ENCODE measurements at places on chromosomes 7 and 10.

DNA sequence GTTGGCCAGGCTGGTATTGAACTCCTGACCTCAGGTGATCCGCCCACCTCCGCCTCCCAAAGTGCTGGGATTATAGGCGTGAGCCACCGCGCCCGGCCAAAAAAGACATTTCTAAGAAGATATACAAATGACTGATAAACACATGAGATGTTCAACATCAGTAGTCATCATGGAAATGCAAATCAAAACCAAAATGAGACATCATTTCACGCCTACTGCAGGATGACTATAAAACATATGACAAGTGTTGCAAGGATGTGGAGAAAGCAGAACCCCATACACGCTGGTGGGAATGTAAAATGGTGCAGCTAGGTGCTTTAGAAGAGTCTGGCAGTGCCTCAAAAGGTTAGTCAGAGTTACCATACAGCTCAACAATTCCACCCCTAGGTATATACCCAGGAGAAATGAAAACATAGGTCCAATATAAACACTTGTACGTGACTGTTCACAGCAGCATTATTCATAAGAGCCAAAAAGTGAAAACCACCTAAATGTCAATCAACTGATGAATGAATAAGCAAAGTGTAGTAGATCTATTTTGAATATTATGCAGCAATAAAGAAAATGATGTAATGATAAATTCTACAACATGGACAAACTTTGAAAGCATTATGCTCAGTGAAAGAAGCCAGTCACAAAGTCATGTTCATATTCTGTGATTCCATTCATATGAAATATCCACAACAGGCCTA is 24.5 kb downstream of the TMEM209 start:
- DNase-seq, result no peak

DNA sequence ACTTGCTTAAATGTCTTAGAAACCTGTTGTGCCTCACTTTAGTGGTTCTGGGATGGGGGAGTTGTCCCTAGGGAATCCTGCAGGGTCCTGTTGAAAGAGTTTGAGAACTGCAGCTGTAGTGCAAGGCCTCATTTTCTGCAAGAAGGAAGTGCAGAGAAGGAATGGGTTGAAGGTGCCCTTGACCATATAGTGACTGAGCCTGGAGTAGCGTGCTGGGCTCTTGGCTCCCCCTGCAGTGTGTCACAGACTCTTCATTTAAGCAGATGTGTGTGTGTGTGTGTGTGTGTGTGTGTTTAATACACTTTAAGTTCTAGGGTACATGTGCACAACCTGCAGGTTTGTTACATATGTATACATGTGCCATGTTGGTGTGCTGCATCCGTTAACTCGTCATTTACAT is 92.2 kb downstream of the GRK5 start:
- DNase-seq, result no peak

DNA sequence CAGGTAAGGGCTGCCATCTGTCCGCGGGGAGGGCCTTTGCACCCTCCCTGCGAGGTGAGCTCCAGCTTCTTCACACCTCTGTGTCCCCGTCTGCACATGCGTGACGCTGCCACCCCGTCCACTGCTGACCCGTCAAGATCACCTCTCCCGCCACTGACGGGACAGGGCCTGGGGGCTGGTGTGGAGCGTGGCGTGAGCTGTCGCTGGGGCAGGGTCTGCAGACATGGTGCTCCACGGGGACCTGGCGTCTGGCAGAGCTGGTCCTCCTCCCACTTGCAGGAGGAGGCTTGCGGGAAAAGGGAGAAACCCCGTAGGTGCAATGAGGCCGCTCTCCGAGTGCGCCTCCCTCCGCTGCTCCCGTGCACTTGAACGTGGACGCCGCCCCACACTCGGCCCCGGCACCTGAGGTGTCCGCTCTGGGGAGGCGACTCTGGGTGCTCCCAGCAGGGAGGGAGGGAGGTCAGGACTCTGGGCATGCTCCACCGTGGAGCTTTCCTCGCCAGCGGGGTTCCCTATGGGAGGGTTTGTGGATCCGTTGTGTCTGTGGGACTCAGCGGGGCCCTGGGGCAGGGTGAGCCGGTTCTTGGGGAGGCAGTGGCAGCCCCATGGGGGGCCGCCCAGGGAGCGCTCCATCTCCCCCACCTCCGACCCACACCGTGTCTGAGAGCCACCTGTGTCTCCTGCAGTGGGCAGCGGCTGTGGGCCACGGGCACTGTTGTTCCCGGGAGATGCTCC is 17.6 kb upstream of the DPYSL4 start:
- no peak for DNase-seq

- DNase-seq, result peak; percentile 18
Measured at GRCh38 chr7:140625908-140626868, 14.4 kb downstream of the DENND2A start.

GRCh38 chr7:42930889-42931288 is 1.1 kb downstream of the PSMA2 start:
- DNase-seq, result no peak

DNA sequence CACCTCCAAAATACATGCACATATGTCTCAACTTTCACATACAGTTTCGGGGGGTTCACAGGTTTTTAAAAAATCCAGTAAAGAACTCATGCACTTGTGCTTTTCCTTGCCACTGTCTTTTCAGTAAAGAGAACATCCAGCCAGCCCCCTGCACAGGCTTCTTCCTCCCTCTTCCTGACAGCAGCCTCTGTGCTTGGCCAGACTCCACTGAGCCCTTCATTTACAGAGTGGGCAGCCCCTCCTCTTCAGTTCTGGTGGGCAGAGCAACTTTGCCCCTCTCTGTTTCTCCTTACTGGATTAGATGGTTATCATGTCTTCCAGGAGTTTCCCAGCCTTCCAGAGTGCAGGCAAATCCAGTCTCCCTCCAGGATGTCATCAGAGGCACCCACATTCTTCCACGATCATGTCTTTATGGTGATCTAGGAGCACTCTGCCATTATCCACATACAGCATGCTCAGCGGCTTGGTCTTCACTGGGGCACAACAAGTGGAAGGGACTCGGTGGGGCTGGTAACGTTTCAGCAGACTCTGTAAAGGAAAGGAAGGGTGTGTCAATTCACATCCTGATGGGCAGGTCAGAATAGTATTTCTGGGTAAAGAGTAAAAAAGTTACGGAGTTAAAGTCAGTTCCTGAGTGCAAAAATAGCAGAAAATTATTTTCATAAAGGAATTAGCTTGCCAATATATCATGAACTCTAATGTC is 8.8 kb downstream of the NODAL start:
- no peak for DNase-seq

GRCh38 chr10:13788711-13789447 is 202.1 kb downstream of the PRPF18 start:
- DNase-seq, result no peak

DNA sequence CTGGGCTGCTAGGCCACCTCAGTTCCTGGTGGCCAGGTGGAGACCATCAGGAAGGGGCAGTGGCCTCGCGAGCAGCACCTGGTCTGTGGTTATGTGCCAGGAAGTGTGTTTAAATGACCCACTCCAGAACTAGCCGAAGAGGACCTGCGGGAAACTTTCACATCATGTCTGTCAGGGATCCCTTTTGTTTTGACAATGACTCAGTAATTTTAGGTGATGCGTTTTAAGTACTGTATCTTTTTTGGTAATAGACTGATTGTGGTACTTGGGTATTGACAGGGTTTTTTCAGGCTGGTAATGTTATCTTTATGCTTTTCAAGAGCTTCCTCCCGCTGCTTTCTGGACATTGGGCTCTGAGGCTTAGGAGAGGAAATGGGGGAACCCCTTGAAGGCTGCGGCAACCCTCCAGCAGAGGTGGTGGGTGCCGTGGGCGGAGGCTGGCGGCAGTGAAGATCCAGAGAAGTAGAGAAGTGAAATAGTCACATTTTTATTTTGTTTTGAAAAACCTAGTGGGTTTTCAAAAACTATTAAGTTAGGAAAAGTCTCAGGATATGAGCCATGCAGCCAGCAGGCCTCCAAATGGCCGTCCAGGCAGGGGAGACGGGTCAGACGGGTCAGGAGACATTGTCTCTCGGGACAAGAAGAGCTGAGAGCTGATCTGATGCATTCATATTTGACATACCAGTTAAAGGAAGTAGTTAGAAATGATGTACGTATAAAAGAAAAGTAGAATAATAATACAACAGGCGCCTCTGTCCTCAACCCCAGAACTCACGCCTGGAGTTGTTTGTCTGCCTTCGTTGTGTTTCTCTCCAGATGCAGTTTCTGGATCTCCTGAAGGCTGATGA is 27.7 kb downstream of the PPP2R2D start:
- no peak for DNase-seq

DNA sequence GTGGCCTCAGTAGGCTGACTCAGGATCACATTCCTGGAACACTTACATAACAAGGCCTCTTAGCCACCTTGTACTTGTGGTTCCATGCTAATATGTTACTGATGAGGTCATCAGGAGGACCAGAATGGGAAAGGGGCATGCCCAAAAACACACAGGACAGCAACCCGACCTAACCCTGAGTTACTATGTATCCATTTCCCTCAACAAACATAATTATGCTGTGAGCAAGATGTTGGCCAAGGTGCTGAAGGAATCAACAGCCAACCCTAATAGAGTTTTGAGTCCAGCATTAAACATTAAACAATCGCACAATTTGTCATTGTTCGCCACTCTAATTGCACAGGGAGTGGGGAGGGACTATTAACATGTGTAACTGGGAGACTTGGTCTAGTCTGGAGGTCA is 129.4 kb downstream of the PLPP4 start:
- DNase-seq, result no peak

- DNase-seq, result no peak
Measured at GRCh38 chr10:110681023-110681681, 37.0 kb downstream of the RBM20 start.

DNA sequence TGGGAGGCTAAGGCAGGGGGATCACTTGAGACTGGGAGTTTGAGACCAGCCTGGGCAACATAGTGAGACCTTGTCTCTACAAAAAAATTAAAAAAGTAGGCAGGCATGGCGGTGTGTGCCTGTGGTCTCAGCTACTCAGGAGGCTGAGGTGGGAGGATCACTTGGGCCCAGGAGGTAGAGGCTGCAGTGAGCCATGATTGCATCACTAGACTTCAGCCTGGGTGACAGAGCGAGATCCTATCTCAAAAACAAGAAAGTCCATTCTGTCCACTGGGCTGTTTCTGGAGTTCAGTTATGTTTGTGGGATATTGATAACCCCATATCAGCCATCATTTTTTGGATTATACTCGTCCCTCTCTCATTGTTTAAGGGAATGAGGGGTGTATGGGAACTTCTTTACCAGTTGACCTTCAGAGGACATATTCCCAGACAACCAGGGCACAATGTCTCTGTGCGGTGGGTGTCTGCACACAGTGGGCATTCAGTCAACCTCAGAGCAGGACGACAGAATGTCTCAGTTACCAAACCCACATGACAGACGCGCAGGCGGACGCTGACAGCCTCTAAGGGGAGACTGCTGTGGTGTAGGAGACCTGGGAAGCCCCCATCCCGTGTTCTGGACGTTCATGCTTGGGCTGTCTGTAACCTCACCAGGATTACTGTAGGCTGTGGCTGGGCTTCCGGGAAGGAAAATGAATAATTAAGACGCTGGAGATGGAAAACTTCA is 69.4 kb downstream of the CARD11 start:
- DNase-seq, result no peak

DNA sequence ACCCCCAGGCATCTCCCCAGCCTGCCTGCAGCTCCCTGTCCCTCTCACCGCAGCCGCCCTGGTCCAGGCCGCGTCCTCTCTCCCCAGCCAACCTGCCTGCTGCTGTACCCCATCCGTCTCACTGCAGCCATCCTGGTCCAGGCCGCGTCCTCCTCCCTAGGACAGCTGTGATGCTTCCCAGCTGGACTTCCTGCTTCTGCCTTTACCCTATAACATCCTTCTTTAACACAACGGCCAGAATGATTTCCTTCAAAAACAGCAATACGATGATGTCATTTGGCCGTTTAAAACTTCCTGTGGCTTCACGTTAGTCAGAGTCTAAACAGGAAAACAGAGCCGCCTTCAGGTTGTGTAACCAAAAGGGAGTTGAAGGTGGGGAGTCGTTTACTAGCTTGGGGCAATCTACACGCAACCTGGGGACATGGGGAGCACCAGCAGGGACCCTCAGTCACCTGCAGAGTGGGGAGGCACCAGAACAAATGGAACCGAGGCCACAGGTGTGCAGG is 32.2 kb upstream of the ZFAND2A start:
- DNase-seq, result no peak

GRCh38 chr7:143447466-143447865 is 4.2 kb downstream of the TAS2R60 start:
- no peak for DNase-seq

DNA sequence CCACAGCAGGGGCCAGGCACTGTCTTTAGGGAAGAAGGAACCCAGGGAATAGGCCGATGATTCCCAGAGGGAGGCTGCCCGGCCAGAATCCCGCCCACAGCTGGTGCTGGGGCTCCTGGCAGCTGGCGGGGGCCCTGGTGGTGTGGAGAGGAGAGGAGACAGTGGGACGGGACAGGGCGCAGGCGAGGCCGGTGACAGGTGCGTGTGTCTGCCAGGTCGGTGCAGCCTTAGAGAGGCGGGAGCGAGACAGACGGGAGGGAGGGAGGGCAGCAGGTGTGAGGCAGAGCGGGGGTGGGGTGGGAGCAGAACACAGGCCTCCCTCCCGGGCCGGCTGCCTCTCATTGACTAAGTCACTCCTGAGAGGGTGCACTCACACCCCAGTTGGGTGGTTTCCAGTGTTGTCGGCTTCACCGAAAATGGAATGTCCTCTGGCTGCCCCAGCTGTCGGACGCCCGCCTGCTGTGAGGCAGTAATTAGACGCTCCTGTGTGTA is 55.2 kb downstream of the ELFN1 start:
- no peak for DNase-seq

- DNase-seq, result no peak
Measured at GRCh38 chr7:142746264-142746663, 3.0 kb upstream of the PRSS1 start.

DNA sequence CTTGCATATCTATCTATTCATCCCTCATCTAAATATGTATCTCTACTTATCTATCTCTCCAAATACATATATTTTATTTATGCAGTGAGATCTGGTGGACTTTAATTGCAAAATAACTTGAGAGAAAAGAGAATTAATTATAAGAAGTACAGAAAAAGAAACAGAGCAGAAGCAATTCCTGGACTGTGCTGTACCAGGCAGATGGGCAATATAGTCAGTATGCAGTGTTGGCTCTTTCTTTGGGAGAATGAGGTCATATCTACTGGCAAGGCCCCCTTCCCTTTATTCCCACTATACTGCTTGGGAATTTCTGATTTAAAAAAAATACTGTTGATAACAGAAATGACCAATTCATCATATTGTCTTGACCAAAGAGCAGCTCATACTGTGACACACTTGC is 49.0 kb upstream of the TOMM7 start:
- DNase-seq, result no peak

DNA sequence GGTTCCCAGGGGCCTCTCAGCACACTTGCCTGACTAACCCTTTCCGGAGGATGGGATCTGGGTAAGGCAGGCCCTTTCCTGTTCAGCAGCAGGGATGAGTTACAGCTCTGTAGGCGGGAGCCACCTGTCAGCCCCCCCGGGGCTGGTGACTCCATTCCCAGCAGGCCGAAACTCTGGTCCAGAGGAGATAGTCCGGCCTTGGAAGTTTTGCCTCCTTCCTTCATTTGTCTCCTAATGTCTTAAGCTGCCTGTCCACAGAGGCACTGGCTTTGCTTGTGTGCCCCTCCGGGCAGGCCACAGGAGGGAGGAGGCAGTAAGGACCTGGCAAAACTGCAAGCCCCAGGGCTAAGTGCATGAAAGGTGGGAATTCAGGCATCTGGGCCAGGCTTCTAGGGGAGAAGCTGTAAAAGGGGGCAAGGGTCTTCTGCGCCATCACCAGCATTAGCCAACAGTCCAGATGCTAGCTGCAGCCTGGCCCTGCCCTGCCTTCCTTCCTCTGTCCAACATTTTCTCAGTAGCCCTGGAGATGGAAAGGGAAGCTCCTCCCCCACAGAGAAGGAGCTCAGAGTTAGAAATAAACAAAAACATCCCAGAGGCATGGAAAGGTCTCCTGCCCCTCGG is 1.2 kb downstream of the ADIRF start:
- DNase-seq, result no peak
